ENCODE measurements at places on chromosomes 5 and 9.

DNA sequence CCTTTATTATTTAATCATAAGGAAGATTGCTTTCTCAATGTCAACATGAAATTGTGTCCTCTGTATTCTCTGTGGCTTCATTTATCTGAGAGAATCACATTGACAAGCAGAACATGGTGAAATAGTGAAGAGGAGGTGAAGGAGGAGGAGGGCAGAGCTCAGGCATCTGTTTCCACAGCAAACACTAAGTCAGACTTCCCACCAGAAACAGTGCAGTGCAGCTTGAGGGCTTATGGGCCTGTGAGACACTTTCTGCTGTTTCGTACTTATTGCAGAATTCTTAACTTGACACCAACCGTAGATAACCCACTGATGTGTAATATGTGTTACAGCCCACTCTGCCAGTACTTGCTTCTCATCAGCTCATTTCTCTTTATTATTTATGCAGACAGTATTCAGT lies 386.3 kb downstream of the DIRAS2 start:
- DNase-seq, result no peak

GRCh38 chr9:121738968-121739367 lies 87.5 kb downstream of the DAB2IP start:
- DNase-seq, result no peak

- no peak for DNase-seq
These were observed 70.0 kb downstream of the MTREX start for GRCh38 chr5:55377810-55378209.

GRCh38 chr9:85554349-85554748 lies 187.4 kb downstream of the AGTPBP1 start:
- DNase-seq, result no peak

- DNase-seq, result no peak
These were observed 216.6 kb upstream of the EFNA5 start for GRCh38 chr5:107887166-107887943.

GRCh38 chr5:81971111-81971711 lies 612 bp upstream of the ATG10 start:
- no peak for DNase-seq
